ENCODE measurements at places on chromosomes 11 and 22.
A peak's percentile ranks its signal among the peaks of the same experiment; 100 is the strongest.

DNA sequence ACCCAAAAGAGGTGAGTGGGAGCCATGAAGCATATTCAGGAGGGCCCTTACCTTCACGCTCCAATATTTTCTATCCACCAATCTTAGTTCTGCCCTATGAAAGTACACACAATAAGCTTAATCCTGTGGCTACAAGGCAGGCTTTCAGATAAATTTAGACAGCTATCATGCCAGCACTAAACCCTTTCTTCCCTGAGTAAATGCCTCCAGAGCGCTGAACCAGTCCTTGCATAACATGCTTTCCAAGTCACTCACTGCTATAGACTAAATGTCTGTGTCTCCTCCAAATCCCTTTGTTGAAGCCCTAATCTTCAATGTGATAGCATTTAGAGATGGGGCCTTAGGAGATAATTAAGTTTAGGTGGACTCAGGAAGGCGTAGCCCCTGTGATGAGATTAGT, 50.3 kb upstream of the FIBIN start:
- no peak for DNase-seq

DNA sequence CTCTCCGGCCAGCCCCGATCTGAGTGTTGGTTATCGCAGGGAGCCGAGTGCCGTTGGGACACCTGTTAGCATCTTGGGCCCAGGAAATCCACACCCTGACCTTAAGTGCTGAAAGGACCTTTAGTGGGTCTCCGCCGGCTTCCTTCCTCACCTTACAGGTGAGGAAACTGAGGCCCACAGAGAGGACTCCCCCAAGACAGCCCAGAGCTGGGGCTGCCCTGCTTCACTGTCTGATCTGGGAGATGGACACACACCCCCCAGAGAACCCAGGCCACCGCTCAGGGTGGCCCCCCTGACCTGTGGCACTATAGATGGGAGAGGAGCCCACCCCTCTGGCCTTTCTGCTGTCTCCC, 73.6 kb downstream of the FBLN1 start:
- no peak for DNase-seq

GRCh38 chr11:103997082-103997481, 39.4 kb upstream of the DDI1 start:
- no peak for DNase-seq

GRCh38 chr11:86176165-86176884, 68.2 kb upstream of the EED start:
- DNase-seq: peak; percentile 81

DNA sequence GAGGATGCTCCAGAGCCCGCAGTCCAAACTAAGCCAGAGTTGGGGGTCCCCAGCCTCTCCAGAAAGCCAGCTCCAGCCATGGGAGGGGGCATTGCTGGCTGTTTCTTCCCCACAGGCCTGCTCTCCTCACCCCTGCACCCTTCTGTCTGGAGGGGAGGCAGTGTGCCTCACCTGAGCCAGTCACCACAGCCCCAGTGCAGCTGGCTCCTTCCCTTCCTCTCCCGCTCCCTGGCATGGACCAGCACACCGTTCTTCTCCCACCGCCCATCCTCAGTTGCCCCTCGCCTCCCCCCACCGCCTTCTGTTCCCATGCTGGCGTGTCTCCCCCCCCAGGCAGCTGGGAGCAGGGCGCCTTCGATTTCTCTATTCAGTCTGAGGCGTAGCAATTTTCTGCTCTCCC, 110.5 kb upstream of the THY1 start:
- DNase-seq: no peak

DNA sequence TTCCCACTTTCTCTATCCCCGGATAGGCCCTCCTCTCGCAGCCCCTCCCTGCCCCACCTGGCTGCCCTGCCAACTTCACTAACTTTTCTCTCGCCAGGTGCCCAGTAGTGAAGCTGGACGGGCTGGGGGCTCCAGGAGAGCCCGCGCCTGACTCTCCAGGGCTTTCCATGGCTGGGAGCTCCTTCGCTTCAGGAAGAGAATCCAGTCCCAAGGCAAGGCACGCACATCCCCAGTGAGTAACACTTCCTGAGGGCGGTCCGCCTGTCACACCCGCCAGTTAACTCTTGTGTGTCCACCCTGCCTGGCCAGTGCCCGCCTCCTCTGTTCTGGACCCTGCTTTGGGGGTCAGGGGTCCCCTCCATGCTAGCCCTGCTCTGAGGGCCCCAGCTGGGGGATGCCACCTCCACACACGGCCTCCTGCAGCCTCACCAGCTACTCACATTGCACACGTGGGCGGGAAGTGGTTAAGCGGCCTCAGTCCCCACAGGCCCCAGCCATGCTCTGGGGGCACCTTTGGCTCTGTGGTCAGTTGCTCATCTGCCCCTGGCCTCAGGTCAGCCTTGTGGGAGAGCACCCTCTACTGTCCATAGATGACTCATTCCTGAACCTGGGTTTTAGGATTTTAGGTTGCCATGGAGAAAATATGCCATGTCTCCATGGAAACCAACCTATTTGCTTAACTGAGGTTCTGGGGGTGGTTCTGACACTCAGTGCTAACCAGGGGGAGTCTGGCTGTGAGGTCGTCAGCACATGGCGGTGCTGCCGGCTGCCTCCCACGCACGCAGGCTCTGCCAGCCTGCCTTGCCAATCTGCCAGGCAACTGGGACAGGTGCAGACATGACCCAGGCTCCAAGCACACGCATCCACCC, at the start of gene RIN1:
Gene RIN1, minus strand, starts transcription at position 201 of the 869 bp plus-strand sequence. Its CDS starts 32 bp downstream, at position 169.
- DNase-seq: peak; percentile 79

DNA sequence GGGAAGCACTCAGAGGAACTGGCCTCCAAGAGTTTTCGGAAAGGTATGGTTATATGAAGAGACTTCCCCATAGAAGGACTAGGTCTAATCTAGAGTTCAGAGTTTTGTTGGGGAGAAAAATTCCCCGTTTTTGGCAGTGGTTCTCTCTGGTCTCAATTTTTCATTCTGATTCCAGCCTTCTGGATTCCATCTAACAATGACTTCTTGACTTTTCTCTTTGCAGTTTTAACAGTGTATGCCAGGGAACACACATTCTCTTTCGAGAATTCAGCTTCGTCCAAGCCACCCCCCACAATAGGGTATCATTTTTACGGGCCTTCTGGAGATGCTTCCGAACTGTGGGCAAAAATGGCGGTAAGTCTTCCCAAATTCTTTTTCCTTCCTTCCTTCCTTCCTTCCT, 115.6 kb downstream of the CSTPP1 start:
- DNase-seq: no peak

- peak; percentile 83 for DNase-seq
Measured at GRCh38 chr11:85947431-85948272, 92.5 kb downstream of the CCDC83 start.

DNA sequence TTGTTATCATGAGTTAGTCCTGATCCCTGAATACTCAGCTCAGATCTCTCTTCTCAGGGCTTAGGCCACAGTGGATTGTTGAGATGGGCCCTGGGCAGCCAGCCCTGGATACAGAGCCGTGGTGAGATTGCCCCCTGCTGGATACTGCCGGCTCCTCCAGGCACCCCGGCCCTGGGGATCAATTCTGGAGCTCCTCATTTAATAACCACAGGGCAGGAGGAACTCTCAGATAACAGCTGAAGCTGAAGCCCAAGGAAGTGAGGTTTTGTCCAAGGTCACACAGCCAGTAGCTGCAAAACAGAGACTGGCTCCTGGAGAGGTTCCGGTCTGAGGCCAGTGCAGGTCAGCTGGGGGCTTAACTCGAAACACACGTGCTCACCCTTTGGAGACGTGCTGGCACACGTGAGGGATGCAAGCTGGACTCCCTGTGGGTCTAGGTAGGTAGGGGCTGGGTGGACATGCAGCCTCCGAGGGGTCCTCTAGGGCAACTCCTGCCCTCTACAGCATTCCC, 16.0 kb downstream of the USH1C start:
- peak; percentile 61 for DNase-seq

- DNase-seq: no peak
Measured at GRCh38 chr22:19842393-19843106, 12.1 kb downstream of the GNB1L start.

GRCh38 chr11:11389238-11389637, 36.2 kb upstream of the CSNK2A3 start:
- DNase-seq: no peak

- DNase-seq: no peak
Measured at GRCh38 chr22:50470491-50470890, 4.3 kb downstream of the SBF1 start.

DNA sequence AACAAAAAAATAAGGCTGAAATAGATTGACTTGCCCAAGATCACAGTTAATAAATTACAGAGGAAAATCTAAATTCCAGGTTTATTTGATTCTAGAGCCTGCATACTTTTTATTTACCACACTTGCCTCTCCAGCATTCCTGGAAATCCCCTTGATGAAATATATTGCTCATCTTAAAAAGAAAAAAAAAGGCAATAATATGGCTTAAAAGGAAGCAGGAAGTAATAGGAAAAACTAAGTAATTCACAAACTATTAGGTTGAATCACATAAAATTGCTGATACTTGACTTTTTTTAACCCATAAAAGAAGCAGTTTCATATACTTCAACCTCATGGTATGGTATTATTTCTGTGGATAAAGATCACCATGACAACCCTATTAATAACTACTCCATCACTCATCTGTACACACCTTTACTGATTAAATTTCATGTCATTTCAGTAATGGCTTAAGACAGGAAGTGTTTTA, 52.9 kb downstream of the COPB1 start:
- DNase-seq: no peak

- DNase-seq: peak; percentile 71
Measured at GRCh38 chr11:122628810-122629555, 26.5 kb upstream of the UBASH3B start.

- no peak for DNase-seq
Measured at GRCh38 chr11:33828604-33829429, 54.5 kb upstream of the FBXO3 start.

DNA sequence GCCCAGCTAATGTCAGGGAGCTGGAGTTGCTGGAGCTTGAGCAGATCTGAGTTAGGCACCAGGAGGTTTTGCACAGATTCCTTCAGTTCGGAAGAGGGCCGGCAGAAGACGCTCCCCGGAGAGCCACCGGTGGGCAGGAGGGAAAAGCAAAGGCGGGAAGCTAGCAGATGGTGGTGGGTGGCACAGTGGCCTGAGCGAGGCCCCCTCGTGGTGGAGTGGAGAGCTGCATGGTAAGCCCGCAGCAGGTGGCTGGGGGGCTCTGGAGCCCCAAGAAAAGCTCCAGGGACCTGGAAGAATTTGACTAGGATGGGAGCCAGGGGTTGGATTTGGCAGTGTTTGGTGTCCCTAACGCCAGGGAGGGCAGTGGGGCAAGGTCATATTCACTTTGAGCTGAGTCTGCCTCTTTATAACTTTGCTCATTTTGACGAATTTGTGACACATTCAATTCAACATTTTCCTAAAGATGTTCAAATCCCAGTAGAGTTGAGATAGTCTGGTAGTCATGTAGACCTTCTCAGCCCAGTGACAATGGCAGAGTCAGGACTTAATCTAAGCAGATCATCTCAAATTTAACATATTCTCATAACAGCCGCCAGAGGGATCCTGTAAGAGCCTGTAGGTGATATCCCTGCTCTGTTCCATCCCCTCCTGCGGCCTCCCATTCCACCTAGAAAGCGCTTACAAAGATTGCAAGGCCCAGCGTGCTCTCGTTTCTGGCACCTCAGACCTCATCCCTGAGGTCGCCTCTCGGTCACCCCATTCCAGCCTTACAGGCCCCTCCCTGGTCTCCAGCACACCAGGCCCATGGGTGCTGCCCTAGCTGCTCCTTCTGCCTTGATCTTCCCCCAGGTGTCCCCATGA, 57.9 kb downstream of the TRIM29 start:
- DNase-seq: no peak

DNA sequence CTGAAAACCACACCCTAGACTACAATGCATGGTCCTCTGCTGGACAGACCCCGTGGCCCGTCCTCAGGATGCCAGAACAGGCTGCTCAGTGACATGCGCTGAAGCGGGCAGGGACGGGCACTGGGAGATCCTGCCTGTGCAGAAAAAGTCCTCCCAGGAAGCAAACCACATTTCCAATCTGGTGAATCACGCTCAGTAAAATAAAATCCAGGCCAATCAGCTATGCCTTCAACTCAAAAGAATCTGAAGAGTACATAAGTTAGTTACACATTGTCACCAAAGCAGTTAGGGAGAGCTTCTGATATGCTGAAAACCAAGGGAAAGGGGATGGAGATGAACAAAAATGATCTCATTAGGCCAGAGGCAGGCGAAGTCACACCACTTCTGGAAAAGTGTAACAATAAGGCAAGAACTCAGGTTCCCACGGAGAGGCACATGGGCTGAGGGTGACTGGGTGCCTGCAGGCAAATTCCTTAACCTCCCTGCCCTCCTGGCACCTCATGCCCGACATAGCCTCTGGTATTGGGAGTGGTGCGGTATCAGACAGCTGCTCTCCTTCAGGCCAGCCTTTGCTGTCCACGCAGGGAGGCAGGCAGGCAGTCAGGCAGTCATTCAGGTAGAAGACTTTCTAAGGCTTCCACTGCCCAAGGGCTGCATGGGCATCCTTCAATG, 66.4 kb downstream of the APOL5 start:
- no peak for DNase-seq

- DNase-seq: no peak
Measured at GRCh38 chr11:78112582-78113275, 26.7 kb downstream of the ALG8 start.

DNA sequence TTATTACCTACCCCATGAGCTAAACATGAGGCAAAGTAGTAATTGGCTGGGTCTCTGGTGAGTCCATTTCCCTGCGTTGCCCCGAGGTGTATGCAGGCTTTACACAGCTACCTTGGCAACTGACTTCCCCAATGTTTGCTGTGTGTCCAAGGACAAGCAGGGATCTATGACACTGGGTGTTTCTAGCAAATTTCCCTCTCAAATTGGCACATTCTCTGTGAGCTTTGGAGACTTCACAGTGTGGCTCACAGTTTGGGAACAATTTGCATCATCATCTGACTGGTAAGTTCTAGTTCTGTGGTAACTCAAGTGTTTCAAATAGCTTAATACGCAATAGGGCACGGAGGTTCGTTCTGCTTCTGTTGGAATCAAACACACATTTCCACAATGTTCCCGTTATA, 12.5 kb downstream of the NNMT start:
- no peak for DNase-seq

DNA sequence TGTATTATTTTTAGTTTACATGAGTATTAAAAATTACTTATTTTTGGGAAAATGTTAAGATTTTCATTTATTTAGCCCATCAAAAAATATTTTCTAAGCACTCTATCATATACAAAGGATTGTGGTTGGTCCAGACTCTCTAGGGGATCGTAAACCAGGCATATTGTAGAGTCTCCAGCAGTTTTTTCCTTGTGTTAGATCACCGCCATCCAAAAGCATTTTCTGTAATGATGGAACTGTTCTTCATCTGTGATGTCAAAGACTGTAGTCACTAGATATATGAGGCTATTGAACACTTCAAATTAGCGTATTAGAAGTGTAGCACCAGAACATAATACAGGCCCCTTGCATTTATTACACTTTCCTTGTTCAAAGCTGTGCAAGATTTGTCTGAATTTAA, 154.9 kb downstream of the SBF2 start:
- DNase-seq: no peak

- DNase-seq: no peak
Measured at GRCh38 chr11:27097551-27097950, 56.9 kb downstream of the BBOX1 start.

GRCh38 chr11:75719340-75720239, 2.0 kb downstream of the MOGAT2 start:
- DNase-seq: no peak

- DNase-seq: no peak
Measured at GRCh38 chr11:10581481-10582019, 13.1 kb upstream of the LYVE1 start.

GRCh38 chr11:9973921-9974320, 310.0 kb downstream of the SWAP70 start:
- DNase-seq: no peak
